ENCODE measurements at places on chromosomes 13 and 19. TPM values are rescaled to one million over a fixed set of nuclear protein-coding genes. Genes with fewer than 3 reads are reported as not detected.

The AP1M2 gene
- total RNA-seq = 4.2 TPM

The C19orf67 gene
- total RNA-seq = not detected

The ZNF610 gene
- 3.3 TPM for total RNA-seq

The MBD3L3 gene
- total RNA-seq = not detected

The FAM216B gene
- 0.10 TPM for total RNA-seq

DNA sequence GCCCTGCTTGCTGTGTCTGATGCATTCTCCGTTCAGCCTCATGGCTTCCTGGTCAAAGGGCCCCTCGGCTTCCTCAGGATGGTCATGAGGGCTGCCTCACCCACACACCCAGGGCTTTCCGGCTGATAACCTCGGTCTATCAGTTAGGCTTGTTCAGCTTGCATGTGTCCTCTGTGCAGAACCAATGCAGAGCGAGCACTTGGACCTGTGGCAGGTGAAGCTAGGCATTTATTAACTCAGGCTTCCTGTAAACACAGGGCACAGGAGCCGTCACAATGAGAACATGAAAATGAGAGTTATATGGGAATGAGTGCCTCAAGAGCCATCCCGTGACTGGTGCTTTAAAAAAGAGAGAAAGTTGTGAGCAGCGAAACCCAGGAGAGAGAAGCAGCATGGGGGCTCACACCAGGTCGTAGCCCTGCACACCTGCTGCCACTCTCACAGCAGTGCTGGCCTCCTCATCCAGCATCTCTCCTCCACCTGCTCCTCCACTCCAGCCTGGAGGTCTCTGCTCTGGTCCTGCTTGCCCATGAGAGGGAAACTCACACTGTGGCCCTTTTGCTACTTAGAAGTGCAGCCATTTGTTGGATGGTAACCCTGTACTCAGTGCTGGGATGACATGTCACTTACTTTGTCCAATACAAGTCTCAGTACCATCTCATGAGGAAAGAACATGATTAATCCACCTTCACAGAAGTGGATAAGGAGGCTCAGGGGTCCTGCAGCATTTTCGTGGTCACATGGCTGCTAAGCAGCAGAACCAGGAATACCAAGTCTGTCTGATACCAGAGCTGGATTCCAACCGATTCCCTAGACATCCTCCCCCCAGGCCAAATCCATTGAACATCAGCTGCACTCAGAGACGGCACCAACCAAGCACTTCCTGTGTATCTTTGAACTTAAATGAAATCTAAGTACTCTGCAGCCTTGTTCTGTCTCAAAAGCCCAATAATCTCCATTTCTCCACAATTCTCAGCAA, 50.5 kb upstream of the IRS2 start:
- no peak for DNase-seq
- no peak overlapping the region for H3K4me3 ChIP-seq
- H3K4me1 ChIP-seq = no peaks in the 10 kb centered on the region
- no peaks in the 10 kb centered on the region for H3K36me3 ChIP-seq

- no peak overlapping the region for H3K27ac ChIP-seq
- DNase-seq = no peak
- no peaks in the 10 kb centered on the region for H3K36me3 ChIP-seq
- H3K4me1 ChIP-seq = no peaks in the 10 kb centered on the region
- no peak overlapping the region for H3K4me3 ChIP-seq
- no peaks in the 10 kb centered on the region for H3K27me3 ChIP-seq
Measured at GRCh38 chr19:10782795-10783194, 53.2 kb downstream of the TMED1 start.

GRCh38 chr19:2345076-2345475, 15.0 kb upstream of the TMPRSS9 start:
- H3K27ac ChIP-seq = no peak overlapping the region
- H3K4me1 ChIP-seq = peaks cover 2% of the 10 kb centered on the region
- no peak overlapping the region for H3K4me3 ChIP-seq

DNA sequence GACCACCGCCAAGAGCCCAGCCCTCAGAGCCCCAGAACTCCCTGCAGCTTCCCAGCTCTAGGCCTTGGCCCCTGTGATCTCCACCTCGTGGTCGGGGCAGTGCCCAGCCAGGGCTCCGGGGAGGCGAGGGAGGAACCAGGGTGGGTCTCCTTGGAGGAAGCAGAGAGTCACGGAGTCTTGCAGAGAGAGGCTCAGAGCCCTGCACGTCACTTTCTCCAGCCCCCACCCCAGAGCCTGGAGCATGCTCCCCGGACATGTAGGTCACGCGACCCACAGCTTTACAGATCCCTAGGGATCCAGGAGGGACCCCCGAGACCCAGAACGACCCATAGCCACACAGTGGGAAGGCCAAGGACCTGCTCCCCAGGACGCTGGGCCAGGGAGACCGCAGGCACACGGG, 11.9 kb downstream of the GADD45B start:
- no peak overlapping the region for H3K4me3 ChIP-seq
- no peaks in the 10 kb centered on the region for H3K27me3 ChIP-seq
- H3K4me1 ChIP-seq = peaks cover 9% of the 10 kb centered on the region
- H3K27ac ChIP-seq = no peak overlapping the region
- DNase-seq = no peak

DNA sequence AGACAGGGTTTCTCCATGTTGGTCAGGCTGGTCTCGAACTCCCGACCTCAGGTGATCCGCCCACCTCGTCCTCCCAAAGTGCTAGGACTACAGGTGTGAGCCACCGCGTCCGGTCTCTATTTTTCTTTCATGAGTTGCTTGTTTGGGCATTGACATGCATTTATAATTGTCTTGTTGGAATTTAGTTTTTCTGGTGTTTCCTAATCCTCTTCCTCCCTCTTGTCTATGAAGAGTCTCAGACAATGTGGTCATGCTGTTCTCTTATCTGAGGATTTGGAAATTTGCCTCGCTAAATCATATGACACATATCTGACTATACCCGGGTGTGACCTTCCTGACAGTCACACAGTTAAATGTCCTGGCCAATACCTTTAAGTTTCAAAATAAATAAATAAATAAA, 7.4 kb upstream of the CEACAM18 start:
- H3K27me3 ChIP-seq = no peaks in the 10 kb centered on the region
- no peaks in the 10 kb centered on the region for H3K4me1 ChIP-seq
- no peak overlapping the region for H3K4me3 ChIP-seq
- DNase-seq = no peak
- no peak overlapping the region for H3K27ac ChIP-seq
- H3K36me3 ChIP-seq = no peaks in the 10 kb centered on the region

GRCh38 chr13:30577401-30577852, 40.3 kb upstream of the USPL1 start:
- H3K36me3 ChIP-seq = no peaks in the 10 kb centered on the region
- no peak for DNase-seq
- H3K27me3 ChIP-seq = no peaks in the 10 kb centered on the region
- H3K27ac ChIP-seq = no peak overlapping the region
- H3K4me3 ChIP-seq = no peak overlapping the region

- H3K4me3 ChIP-seq = no peak within 1 kb of the TSS
- H3K4me1 ChIP-seq = no peaks in the 10 kb centered on the region
- H3K36me3 ChIP-seq = no peaks in the 10 kb centered on the region
- no peak for DNase-seq
- H3K27me3 ChIP-seq = no peaks in the 10 kb centered on the region
Measured at GRCh38 chr19:41575998-41576397, at the start of gene CEACAM21. Gene CEACAM21 (plus strand): TSS chr19:41576166. CDS start chr19:41576275, 109 bp downstream.

DNA sequence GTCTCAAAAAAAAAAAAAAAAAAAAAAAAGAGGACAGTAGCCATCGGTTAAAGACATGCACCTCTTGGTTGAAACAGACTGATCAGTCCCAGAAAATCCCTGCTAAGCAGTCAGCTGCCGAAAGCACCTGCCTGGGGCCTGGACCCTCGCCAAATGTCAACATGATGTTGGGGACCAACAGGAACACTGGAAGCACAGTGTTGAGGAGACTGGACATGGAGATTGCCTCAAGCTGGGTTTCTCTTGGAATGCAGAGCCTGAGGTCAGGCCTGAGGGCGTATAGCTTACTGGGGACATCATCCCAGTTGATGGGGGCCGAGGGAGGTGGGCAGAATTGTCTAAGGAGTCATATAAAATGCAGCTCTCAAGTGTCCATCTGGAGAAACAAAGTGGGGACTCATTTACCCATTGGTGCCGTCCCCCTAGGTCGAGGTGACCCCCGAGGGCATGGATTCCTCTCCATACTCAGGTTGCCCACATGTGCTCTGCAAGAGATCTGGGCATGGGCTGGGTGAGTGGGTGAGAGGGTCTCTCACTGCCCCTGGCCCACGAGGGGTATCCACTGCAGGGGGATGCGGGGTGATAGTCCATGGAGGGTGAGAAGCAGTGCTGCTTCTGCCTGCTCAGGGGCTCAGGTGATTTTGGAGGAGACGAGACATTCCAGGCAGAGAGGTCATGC, 164.5 kb downstream of the URI1 start:
- no peak for DNase-seq
- no peak overlapping the region for H3K27ac ChIP-seq
- H3K4me3 ChIP-seq = no peak overlapping the region
- no peaks in the 10 kb centered on the region for H3K27me3 ChIP-seq

Measured in ovary (tissue), 10 donors.